ENCODE measurements at places on chromosomes 5 and 9.

- no peak for DNase-seq
These were observed 54.5 kb downstream of the PRR16 start for GRCh38 chr5:120518581-120518980.

GRCh38 chr5:157866536-157866935 lies 7.6 kb upstream of the CLINT1 start:
- DNase-seq: no peak

DNA sequence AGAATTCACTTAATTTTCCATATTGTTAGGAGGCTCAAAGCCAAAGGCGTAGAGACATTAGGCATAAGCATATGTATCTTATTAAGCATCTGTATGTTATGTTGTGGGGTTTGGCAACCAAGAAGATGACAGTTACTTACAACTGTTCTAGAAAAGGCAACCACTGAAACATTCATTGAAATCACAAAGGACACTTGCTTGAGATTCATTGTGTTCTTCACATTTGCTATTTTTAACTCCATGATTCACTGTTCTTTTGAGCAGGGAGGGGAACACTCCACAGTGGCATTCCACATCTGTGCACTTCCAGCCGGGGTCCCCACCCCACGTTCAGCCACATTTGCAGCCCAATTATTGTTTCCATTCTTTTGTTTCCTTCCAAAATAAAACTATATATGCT lies 107.1 kb downstream of the PALM2AKAP2 start:
- DNase-seq: no peak

- no peak for DNase-seq
These were observed 31.3 kb downstream of the ISL1 start for GRCh38 chr5:51414516-51414915.

DNA sequence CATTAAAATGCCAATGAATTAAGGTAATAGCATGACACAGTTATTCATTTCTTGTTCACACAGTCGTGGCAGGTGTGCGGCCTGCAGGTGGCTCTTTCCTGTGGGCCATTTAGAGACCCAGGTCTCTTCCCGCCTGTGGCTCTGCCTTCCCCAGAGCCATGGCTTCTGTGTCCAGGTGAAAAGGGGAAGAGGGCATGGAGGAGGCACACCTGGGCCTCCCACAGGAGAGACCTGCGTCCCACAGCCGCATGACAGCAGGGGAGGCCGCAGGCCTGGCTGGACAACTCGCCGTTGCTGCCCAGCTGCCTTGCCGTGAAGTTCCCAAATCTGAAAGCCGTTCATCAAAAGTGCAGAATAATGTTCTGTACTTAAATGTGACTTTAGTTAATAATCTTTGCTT lies 14.4 kb upstream of the PLEKHG4B start:
- no peak for DNase-seq

DNA sequence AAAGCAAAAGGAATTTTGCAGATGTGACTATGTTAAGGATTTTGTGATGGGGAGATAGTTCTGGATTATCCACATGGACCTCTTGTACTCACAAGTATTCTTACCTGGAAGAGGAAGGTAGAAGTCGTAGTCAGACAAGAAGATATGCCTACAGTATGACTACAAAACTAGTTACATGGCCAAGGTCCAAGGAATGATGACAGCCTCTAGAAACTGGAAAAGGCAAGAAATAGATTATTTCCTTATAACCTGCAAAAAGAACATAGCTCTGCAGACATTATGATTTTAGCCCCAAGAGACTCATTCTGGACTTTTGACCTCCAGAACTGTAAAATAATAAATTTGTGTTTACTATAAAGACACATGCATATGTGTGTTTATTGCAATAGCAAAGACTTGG lies 226.9 kb downstream of the FER start:
- DNase-seq: no peak

- no peak for DNase-seq
These were observed 61.9 kb downstream of the EHMT1 start for GRCh38 chr9:137680444-137681358.

- DNase-seq: no peak
These were observed 112.2 kb downstream of the ACTBL2 start for GRCh38 chr5:57370376-57370775.

- peak; percentile 28 for DNase-seq
These were observed 296.7 kb downstream of the ARL15 start for GRCh38 chr5:54013556-54014194.

- DNase-seq: no peak
These were observed 153.4 kb downstream of the SLIT3 start for GRCh38 chr5:169147534-169147933.

GRCh38 chr5:159104759-159105144 lies 5.0 kb upstream of the EBF1 start:
- DNase-seq: no peak

DNA sequence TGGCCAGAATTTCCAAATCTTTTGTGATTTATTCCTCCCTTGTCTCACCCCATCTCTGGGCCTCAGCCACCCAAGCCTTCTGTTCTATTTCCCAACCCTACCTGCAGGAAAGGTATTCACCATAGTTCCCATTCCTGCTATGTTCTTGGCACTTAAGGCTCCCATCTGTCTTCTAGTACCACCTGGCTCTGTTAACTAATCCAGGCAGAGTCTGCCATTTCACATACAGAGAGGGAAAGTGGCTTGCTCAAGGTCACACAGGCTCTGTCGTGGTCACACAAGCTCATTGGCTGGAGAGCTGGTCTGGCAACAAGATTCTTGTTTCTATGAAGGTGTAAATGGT lies 35.2 kb downstream of the COL27A1 start:
- no peak for DNase-seq

DNA sequence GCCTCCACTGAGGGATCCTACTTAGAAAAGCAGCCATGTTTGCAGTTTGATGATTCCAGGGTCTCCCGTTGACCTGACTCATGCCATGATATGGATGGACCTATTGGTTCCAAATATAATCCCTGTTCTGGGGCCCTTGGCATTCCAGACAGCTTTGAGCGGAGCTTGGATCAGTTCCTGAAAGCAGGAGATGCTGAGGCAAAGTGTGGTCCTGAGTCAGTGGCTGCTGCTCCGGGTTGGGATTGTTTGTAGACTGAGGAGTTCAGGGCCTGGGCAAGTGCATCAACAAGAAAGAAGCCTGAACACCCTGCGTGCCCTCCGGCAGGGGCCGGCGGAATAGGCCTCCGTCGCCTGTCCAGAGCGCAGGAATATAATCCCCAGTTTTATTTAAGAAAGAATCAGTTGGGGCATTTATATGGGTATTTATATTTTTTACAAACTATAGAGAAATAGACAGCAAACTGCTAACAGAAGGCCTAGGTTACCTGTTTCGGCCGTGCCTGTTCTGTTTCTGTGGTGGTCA lies 50.6 kb downstream of the LRSAM1 start:
- no peak for DNase-seq

- no peak for DNase-seq
These were observed 145.6 kb downstream of the XRCC4 start for GRCh38 chr5:83222906-83223305.

GRCh38 chr9:132531195-132531594 lies 51.2 kb upstream of the BARHL1 start:
- no peak for DNase-seq

DNA sequence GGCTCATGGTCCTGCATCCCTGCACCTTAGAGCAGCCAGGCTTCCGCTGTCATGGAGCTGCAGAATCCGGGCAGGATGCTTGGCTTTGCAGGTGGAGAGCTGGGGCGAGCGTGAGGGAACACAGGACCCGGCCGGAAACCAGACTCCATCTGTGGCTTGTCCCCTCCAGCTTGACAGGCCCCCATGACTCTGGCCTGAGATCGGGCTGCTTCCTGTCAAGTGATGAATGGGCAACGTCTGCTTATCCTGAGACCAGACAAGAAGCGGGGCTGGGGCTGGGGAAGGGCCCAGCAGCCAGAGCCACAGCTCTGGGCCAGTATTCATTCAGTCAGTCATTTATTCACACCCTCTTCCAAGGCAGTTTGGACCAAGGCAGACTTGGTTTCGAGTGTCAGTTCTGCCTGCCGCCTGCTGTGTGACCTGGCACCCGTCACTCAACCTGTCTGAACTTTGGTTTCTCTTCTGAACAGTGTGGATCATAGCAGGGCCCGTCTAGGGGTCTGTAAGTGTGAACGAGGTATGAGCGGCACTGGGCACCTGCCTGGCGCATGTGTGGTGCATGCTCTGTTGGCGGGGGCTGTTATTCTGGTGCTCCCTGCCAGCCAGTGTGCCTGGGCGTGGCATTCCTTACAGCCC lies 37.5 kb downstream of the NEK6 start:
- DNase-seq: no peak

GRCh38 chr5:175697846-175698245 lies 40.0 kb downstream of the HRH2 start:
- no peak for DNase-seq

DNA sequence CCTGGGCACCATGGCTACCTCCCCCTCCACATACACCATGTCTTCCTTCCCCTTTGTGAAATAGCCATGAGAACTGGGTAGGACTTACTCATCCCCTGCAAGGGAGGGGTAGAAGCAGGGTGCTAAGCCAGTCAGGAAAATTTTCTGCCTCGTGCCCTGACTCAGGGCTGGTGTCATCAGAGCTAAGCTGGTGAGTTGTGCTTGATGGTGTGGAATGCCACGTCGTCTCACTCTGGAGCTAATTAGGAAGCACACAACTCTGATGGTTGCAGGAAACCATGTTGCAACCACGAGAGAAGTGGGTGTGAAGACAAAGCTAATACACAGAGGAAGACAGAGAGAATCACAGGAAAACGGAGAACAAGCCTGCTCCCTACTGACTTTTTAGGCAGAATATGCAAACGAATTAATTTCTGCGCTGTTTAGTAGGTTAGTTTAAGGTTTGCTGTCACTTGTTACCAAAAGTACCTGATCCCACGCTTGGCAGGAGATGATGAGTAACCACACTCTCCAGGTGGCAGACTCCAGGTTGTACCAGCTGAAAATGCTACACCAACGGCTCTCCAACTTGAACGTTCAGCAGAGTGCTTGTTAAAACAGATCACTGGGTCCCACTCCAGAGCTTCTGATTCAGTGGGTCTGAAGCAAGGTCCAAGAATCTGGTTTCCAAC lies 54.5 kb downstream of the STK10 start:
- no peak for DNase-seq

DNA sequence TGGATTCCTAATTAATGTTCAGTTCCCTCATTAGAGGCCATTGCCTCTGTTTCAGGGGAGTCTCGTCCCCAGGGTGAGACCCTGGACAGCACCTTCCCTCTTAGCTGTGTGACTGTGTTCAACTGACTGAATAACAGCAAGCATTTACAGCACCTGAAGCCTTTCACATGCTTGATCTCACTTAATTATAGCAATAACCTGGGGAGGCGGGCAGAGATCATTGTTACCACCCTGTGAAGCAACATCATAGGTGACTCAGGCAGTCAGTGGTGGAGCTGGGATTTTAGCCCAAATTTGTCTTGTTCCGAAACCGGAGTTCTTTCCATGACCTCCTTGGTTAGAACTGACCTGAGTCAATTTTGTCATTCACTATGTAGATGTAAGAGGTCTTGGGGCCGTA lies 105.2 kb upstream of the RAD23B start:
- no peak for DNase-seq

- DNase-seq: no peak
These were observed 97.3 kb downstream of the OXCT1 start for GRCh38 chr5:41772785-41773442.

DNA sequence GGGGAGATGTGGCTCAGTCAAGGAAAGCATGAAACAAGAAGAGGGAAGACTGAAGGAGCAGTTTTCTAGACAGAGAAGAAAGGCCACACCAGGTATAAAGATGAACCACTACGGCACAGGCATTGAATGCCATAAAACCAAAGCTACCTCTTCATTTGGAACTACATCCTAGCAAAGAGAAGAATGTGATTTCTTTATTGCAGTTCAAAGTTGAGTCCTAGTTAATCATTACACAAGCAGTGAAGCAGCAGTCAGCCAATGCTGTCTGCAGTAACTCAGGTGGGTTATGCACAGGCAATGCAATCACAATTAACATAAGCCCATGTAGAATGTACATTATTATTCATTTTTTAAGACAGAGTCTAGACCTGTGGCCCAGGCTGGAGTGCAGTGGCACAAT lies 21.7 kb upstream of the PCAT7 start:
- DNase-seq: no peak

GRCh38 chr5:16603295-16603694 lies 13.5 kb downstream of the RETREG1 start:
- no peak for DNase-seq

DNA sequence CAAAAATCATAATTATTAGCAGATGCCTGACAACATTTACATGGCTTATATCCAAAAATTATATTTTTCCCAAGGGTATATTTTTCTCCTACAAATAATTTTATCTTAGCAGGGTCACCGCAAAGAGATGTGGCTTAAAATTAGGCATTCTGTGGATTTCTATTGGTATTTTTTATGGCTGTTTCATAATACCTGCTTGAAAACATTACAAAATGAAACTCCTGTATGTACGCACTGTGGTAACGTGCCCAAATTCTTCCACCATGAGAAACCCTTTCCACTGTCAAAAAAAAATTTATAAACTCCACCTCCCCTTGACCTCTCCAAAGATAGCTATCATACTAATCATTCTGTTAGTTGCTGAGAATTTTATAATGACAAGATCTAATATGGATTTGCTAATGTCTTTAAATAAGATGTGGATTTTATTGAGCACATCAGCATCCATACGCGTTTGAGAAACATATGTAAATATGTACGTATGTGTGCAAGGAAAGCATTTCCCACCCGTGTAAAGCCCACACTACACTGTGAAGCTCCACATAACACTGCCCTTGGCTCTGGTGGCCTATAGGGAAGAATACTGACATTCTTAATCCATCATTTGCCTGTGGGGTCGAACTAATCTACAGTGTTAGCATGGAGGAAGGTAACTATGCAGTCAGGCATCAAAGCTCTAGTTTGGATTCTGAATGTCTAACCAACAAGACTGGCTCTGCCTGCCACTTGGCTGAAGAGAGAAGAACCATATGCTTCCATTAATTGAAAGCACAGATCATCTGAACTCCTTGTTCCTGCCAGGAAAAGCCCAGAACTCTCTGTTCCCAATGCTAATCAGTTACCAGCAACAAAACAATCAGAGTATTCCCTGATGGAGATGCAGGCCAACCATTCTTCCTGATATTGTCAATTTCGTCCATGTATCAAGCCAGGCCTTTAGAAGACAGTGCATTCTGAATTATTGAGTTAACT lies 244.7 kb downstream of the SPOCK1 start:
- DNase-seq: no peak

DNA sequence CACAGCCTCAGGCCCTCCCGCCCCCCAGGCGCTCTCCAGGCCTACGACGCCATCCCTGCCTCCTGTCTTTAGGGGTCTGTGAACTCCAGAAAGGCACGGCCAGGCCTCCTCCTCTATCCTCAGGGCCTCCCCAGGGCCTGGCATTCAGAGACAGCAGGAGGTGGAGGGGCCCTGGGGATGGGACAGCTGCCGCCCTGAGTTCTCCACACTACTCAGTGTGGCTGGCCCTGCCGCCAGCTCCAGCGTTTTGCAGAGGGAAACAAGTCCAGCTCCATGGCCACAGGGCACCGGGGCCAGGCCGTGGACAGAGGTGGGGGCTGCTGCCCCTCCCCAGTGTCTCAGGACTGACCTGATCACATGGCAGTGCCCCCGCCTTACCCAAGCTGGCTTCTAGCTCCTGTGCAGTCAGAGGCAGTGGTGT lies 16.4 kb downstream of the SH3GLB2 start:
- DNase-seq: no peak

DNA sequence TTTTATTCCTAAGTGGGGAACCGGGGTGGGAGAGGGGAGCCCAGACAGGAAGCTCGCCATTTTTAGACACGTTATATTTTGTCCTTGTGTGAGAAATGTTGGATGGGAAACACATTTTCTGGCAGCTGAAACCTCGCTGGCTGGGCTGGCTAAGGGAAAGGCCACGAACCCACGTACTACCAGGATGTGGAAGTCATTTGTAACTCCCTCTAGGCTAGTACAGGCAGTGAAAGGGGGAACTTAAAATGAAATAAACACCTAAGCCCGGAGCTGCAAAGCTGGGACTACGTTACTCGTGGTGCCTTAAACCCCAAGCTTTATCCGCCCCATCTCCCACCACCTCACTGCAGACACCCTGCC lies 42.5 kb downstream of the TMEM174 start:
- DNase-seq: no peak
